Fibroblast of gingiva (primary cell): ENCODE measurements at places on chromosomes 5 and 9.

DNA sequence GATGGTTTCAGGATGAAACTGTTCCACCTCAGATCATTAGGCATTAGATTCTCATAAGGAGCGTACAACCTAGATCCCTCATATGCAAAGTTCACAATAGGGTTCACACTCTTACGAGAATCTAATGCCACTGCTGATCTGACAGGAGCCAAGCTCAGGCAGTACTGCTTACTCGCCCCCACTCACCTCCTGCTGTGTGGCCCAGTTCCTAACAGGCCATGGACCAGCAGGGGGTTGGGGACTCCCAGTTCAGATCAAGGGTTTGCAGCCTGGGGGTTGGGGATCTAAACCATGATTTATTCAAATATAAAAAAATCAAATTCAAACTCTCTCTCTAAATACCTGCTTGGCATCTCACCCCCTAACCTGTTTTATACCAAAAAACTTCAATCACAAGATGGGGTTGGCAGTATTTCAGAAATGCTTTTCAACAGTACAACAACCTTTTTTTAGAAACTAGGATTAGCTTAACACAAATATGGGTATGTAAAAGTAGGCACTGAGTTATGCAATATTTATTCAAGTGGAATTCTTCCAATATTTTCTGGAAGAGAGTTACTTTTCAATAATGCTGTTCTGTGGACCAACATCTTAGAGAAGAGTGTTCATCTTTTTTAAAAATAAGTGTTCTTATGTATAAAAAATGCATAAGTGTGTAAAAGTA, 30.1 kb upstream of the SLC12A2 start:
- DNase-seq = peak; percentile 52

- no peak for DNase-seq
These were observed 34.1 kb upstream of the MSX2 start for GRCh38 chr5:174690271-174690670.

DNA sequence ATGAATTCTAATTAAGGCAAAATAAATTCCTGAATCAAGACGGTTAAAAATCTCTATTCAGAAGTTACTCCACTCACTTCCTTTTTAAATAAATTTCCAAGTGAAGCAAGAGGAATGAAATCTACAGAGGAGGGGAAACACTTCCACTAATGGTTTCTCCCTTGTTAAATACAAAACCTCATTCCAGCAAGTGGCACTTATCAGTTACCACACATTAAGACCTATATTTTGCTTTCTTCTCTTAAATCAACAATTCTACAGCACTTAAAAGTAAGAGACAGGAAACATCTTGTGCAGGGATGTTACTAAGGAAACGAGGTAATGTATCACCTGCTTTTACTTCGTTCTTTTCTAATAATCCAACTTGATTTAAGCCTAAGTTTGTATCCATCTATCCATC, 172.6 kb downstream of the RAPGEF6 start:
- DNase-seq = no peak

GRCh38 chr9:120714088-120714845, at the start of gene MEGF9:
TSS of gene MEGF9 (minus strand) at chr9:120714470. CDS start at chr9:120714358, 112 bp downstream.
- peak; percentile 98 for DNase-seq

DNA sequence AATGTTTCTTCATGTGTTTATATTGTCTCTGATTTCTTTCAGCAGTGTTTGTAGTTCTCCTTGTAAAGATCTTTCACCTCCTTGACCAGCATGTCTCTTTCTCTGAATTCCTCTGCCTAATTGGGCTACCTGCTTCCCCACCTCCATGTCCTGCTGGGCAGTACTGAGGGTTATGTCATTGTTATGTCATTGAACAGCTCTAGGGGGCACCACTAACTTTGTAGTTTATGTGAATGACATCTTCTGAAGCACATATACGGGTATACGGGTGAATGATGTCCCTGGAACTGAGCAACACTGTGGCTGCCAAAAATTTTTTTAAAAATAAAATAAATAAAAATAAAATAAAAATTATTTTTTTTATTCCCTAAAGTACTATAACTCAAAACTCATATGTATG, 16.9 kb upstream of the SNCAIP start:
- peak; percentile 2 for DNase-seq

- no peak for DNase-seq
These were observed 17.4 kb downstream of the AKNA start for GRCh38 chr9:114370251-114370967.

DNA sequence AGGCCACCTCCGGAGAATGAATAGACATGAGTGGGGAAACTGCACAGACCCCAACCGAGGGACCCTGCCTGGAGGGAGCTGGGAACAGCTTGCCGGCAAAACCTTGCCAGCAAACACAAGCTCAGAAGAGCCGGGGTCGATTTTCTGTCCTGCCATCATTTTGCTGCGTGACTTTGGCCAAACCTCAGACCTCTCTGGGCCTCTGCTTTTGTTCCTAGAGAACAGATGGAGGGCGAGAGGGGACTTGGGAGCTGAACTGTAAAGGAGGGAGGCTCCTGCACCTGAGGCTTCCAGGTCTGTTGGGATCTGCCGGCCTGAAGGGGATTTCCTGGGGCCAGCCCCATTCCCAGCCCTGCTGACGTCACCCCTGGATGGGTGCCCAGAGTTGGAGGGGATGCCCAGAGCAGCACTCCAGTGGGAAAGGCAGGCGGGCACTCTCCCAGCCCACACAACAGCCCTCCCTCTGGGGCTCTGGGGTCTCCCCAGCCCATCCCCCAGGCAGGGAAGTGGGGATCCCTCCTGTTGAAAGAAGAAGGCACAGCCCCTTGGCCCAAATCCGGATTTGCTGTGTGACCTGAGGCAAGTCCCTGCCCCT, 40.4 kb upstream of the SYNPO start:
- peak; percentile 28 for DNase-seq

- no peak for DNase-seq
These were observed 4.3 kb upstream of the FYB1 start for GRCh38 chr5:39223565-39224156.

GRCh38 chr5:30343707-30344106, 849.8 kb upstream of the CDH6 start:
- DNase-seq = no peak

- DNase-seq = no peak
These were observed 74.4 kb downstream of the PRRT1B start for GRCh38 chr9:131619680-131620079.

DNA sequence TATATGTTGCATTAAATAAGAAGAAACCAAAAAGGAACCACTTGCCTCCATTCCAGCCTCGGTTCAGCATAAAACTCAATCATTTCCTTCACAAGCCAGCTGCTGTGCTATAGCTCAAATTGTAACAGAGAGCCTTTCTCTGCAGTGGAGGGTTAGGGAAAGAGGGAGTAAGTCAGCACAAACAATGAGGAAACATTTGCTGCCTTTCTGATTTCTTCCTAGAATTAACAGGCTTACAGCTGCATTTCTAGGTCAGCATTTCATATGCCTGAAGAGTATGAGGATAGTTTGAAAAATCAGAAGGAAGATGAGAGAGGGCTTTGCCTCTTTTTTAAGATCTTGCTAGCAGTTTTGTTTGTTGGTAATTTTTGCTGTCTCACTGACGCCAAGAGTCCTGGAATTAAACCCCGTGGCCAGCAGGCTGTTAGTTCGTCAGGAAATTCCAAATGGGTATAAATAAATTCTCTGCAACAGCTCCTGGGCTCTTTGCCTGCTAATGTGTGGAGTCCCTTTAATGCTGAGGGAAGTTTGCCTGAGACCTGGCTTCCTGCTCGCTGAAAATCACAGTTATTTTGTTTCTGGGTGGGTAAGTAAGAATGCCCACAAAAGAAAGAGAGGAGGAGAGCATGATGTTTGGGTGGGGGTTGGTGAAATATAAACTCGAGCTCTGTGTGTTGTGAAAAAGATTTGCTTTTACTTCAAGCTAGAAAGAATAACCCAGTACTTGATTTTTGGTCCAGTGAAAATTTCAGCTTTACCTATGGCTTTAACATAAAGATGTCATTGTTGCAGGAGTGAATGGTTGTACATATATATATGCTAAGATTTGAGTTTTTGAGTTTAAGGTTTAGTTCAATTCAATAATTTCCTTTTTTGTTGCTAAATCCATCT, 148.1 kb upstream of the DMRT1 start:
- peak; percentile 88 for DNase-seq

GRCh38 chr5:59810041-59810440, 83.5 kb downstream of the PDE4D start:
- DNase-seq = peak; percentile 64

DNA sequence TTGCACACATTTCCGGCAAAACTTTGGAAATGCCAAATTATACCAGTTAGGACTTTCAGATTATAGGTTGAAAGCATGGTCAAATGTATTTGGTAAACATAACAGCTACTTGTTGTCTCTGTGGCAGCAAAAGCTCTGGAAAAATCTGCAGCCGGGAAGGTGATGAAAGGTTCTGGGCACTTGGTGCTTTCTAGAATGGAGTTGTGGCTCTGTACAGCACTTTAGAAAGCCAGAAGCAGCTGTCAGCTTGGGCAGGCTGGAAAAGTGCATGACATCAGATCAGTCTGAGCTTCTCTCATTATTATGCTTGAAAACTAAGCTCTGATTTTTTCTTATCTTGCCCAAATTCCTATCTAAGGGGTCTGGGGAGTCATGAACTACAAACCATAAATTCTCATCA, 118.6 kb upstream of the MAST4 start:
- no peak for DNase-seq

DNA sequence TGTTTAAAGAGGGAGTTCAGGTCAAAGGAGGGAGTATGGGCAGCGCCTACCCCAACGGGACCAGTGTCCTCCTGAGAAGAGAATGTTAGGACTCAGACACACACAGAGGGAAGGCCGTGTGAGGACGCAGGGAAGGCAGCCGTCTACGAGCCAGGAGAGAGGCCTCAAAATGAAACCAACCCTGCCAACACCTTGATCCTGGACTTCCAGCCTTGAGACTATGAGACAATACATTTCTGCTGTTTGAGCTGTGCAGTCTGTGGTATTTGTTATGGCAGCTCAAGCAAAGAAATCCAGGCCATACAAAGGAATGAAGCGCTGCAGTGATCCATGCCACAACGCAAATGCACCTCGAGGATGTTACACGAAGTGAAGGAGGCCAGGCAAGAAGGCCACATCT, 97.9 kb downstream of the COL23A1 start:
- DNase-seq = no peak

- no peak for DNase-seq
These were observed 841 bp downstream of the ASB6 start for GRCh38 chr9:129640871-129641749.

DNA sequence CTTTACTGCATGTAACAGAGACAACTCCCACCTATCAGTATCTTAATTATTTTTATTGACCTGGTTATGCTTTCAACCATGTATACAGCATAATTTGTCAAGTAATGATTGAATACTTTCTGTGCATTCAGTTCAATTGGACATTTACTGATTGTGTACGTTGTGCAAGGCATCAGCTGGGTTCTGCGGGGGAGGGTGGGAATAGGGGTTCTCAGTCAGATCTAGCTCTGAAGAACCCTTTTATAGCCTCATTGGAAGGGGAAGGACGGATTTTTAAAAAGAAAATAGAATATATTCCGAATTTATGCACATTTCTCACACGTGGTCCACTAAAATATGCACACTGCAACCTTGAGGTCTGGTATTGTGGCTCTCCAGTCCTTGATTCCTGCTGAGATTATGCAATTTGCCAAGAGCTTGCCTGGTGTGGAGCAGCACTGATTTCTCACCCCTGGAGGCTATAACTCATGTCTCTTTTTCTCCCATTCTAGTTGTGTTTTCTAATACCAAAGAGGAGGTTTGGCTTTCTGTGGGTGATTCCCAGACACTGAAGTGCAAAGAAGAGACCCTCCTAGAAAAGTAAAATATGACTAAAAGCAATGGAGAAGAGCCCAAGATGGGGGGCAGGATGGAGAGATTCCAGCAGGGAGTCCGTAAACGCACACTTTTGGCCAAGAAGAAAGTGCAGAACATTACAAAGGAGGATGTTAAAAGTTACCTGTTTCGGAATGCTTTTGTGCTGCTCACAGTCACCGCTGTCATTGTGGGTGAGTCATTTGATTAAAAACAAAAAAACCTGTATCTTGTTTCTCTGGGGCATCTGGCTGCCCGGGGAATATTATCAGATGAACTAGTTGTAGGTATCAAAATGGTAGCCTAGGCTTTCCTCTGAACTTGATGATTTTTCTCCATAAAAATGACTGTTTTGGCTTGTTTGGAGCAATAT, 1.7 kb downstream of the SLC1A3 start:
- no peak for DNase-seq

DNA sequence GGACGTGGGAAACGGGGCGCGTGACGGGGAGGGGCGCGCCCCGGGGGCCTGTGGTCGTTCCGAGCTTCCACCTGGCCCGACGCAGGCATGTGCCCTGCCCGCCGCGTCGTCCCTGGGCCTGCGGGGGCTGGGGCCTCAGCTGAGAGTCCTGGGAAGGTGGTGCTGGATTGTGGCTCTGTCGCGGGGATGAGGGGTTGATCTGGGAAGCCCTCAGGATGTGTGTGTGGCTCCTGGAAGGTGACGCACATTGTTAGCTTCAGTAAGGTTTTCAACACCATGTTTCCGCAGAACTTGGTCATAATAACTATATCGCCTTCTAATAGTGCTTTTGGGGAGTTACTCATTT, 589.1 kb downstream of the MTRR start:
- peak; percentile 16 for DNase-seq

GRCh38 chr5:90849939-90850338, 291.3 kb downstream of the ADGRV1 start:
- DNase-seq = no peak

- no peak for DNase-seq
These were observed 49.2 kb upstream of the PPP1R2B start for GRCh38 chr5:156800929-156801328.

DNA sequence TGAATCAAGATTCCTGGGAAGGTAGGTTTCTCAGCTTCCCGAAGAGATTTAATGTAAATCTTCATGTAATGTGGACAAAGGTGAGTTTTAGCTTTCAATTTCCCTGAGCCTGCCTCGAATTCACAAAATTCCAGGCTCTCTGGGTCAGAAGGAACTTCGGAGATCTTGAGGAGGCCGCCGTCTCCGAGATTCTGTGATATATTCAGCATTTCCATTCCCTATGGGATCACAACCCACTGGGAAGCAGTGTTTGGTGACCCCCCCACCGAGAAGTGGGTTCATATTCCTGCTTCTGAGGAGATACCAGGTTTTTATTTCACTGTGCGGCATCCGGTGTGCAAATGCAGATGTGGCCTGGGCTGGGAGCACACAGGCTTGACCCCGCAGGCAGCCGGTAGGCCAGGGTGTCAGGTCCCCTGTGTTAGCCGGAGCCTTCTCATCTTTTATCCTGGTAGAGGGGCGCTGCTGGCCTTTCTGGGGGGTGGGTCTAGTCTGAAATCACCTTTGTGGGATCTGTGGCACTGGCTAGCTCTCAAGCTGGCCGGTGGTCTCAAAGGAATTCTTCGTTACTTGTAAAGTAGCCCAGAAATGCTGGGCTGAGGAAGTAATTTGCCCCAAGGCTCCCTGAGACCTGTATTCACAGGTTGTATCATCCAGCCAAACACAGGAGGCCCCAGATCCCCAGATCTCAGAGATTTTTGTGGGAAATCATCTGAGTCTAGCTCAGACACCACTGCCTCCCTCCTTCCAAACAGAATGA, 1.4 kb downstream of the PLEKHG4B start:
- no peak for DNase-seq

- DNase-seq = peak; percentile 46
These were observed 191.5 kb downstream of the ROR2 start for GRCh38 chr9:91758491-91758981.
